Esophagus squamous epithelium (tissue), 5 donors: ENCODE measurements at places on chromosomes 2 and 18.

- no peak for DNase-seq
These were observed 31.3 kb downstream of the PTPRM start for GRCh38 chr18:7598167-7599047.

- no peak for DNase-seq
These were observed 631 bp downstream of the MORN2 start for GRCh38 chr2:38876407-38876806.

DNA sequence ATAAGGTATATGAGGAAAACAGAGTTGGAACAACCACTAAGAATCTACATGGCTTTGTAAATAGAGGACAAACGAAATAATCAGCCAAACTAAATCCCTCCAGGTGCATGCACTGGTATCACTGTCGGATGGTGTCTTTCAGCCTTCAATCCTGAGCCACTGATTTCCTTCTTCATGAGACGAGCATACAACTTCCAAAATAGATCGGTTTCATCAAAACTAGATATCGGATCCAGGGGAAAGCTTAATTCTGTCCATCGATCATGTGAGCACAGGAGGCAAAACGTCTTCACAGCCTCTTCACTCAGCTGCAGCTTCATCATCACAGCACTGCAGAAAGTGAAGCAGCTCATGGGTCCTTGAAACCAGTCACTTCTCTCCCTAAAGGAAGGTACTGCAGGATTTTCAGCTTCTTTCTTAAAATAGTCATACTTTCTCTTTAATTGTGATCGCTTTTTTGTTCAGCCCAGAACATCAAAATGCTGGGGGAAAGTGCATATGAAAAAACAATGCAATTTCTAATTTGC is 80.5 kb downstream of the DTNB start:
- DNase-seq = no peak

GRCh38 chr2:228846161-228846560 is 424.9 kb downstream of the PID1 start:
- DNase-seq = no peak

GRCh38 chr2:173502296-173502695 is 147.6 kb downstream of the CDCA7 start:
- no peak for DNase-seq

DNA sequence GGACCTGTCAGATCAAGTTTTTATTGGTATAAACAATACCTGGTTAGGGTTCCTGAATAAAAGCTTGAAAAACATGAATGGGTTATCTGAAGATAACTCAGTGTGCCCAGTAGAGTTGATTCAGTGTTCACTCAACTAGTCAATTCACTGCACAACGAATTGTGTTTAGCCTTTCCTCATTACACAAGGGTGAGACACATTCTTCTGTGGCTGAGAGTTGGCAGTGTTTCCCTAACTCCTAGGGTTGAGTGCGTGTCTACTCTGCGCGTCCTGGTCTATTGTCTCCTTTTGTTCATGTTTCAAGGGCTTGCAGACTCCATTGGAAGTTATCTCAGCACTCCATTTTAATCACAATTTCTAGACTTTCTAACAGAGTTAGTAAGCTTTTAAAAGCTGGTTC is 32.8 kb upstream of the TMEM178A start:
- no peak for DNase-seq

DNA sequence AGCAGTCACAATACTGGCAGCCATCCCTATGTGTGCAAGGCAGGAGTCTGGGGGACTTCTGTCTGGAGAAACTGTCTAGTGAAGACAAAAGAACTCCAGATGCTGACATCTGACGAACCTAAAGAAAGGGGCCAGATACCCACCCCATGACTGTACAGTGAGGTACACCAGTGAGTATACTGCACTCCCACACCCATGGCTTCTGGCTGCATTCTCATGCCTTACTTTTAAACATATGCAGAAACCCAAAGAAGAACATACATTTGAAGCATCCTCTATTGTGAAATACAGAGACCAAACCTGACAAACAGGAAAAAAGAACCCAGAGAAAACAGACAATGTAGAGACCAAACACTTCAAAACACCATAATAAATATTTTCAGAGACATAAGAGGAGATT is 102.2 kb downstream of the ACTR3 start:
- no peak for DNase-seq

- DNase-seq = no peak
These were observed 29.7 kb downstream of the GNLY start for GRCh38 chr2:85723707-85724360.

DNA sequence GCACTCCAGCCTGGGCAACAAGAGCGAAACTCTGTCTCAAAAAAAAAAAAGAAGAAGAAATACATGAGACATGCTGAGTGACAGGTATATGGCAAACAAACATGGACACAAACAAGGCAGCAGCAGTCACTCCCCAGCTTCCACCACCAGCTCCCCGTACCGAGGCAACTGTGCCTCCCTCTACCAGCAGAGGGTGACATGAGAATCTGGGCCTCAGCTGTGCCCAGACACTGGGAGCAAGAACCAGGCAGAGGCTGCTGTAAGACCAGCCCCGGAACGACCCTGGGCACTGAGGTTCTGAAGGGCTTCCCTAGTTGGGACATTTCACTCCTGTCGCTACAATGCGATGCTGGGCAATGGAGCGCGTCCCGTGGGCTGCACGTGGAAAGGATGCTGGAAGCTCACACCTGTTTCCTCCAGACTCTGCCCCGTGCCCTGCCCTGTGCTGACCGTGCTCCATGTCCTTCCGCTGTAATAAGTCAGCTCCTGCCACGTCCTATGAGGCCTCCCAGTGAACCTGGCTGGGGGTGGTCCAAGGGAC is 37.1 kb downstream of the BOK start:
- no peak for DNase-seq

DNA sequence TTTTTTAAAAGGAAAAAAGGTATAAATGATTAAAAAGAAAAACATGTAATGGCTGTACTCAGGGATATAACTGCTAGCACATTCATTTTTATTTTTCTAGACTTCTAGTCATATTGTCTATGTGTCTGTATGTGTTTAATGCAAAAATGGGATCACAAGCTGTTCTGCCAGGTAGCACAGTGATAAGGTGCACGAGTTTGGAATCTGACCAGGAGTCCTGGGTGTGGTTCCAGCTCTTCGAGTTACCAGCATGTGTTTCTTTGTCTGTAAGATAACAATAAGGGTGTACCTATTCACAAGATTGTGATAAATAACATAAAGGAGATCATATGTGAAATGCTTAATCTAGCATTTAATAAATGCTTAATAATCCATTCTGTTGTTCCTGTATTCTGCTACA is 145.3 kb downstream of the PKP4 start:
- DNase-seq = no peak

- no peak for DNase-seq
These were observed 63.2 kb downstream of the ADI1 start for GRCh38 chr2:3456125-3456524.

- no peak for DNase-seq
These were observed 103.9 kb upstream of the PPP1CB start for GRCh38 chr2:28647682-28648081.

DNA sequence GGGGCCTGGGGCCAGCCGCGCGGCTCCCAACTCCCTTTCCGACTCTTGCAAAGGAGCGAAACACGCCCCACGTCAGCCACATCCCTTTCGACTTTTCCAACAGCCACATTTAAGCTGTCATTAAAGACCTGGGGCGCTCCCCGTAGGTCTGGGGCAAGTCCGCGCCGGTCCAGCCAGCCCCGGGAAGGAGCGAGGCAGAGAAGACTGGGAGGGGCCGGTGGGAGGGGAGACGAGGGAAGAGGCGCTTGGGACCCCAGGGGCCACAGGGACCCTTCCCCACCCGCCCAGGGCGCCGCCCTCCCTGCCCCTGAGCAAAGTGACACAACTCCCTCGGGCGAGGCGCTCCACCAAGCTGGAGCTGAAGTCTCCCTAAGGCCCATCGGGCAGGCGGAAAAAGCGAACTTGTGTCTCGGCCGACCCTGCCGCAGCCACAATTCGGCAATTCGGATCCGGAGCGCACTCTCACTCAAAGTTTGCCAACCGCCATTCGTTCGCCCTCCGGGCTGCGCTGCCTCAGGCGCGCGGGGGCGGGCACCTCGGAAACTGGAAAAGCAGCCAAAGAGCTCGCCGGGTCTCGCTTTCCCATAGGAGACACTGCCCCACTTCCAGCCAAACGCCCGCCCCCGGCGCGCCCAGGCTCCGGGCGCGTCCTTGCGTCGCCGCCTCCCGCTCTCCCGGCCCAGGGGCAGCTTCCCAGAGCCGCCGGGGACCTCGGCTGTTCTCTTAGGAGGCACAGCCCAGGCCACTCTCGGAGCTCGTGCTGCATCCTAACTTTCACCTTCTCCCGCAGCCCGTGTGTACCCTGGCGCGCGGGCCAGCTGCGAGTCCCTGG is 1.1 kb upstream of the KCTD1 start:
- no peak for DNase-seq

DNA sequence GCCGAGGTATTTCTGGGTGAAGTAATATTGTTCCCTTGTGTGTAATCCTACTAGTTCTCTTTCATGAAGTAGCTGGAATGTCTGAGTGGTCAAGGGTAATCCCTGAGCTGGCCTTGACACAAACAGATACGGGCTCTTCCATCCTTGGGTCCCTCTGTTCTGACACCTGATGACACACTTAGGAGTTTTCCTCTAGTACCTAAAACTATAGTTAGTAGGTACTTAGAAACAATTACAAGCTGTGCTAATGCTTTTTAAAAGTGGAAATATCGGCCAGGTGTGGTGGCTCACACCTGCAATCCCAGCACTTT is 59.2 kb upstream of the IL1R1 start:
- DNase-seq = no peak

- no peak for DNase-seq
These were observed 49.5 kb downstream of the NDUFA10 start for GRCh38 chr2:239975665-239976064.
